ENCODE measurements at places on chromosomes 3 and 15. TPM values are rescaled to one million over a fixed set of nuclear protein-coding genes. Genes with fewer than 3 reads are reported as not detected.

- no peaks in the 10 kb centered on the region for H3K27me3 ChIP-seq
- H3K4me3 ChIP-seq, result no peak overlapping the region
- H3K36me3 ChIP-seq, result no peaks in the 10 kb centered on the region
- DNase-seq, result no peak
Observed at GRCh38 chr3:193520738-193521137, 34.0 kb downstream of the ATP13A4 start.

UBP1 gene
- total RNA-seq, result 75.4 TPM

BSN gene
- 0.20 TPM for total RNA-seq

DNA sequence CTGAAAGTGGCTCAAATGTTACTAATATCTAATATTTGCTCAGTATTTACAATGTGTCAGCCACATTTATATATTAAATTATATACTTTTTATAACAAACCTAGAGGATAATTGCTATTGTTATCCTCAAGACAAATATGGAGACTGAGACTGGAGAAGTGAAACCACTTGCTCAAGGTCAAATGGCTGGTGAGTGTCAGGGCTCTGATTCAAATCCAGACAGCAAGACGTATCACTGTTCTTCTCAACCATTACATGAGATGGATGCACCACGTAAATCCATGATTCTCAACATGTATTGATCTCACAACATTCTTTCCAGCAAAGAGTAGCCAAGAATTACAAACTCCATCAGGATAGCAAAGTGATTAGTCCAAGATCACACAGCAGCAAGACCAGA lies 53.8 kb upstream of the CPB1 start:
- DNase-seq, result no peak
- no peaks in the 10 kb centered on the region for H3K27me3 ChIP-seq
- no peaks in the 10 kb centered on the region for H3K4me1 ChIP-seq
- H3K27ac ChIP-seq, result no peak overlapping the region
- H3K36me3 ChIP-seq, result no peaks in the 10 kb centered on the region

DNA sequence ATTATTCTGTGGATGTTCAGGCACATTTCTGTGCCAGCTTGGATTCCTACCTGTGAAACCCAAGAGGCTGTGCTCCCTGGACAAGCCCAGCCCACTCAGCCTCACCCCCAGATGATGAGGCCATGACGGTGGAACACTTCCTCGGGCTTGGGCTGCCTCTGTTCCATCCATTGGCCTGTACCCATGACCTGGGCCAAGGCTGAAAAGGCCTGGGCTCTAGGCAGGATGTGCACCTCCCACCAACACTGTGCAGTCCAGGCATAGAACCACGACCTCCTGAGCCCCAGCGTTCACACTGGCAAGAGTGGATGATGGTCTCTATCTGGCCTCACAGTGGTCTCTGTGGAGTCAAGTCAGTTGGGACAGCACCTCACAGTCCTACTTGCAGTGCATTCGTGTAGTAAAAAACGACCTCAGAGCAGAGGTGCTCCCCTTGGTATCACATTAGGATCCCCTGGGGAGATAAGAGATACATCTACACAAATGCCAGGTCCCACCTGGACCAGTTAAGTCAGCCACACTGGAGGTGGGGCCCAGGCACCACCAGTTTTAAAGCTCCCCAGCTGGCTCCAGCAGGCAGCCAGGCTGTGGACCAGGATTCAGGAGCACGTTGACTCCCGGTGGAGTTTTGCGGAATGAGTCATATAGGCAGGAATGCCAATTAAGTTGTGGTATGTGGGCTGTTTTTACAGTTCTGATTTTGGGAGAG lies 39.0 kb upstream of the IGF1R start:
- no peaks in the 10 kb centered on the region for H3K27me3 ChIP-seq
- H3K27ac ChIP-seq, result no peak overlapping the region
- no peaks in the 10 kb centered on the region for H3K36me3 ChIP-seq
- DNase-seq, result no peak
- no peak overlapping the region for H3K4me3 ChIP-seq
- no peaks in the 10 kb centered on the region for H3K4me1 ChIP-seq

GRCh38 chr15:92112180-92112579 lies 258.7 kb downstream of the SLCO3A1 start:
- H3K36me3 ChIP-seq, result no peaks in the 10 kb centered on the region
- no peaks in the 10 kb centered on the region for H3K4me1 ChIP-seq
- no peak for DNase-seq
- H3K4me3 ChIP-seq, result no peak overlapping the region
- no peaks in the 10 kb centered on the region for H3K27me3 ChIP-seq

DNA sequence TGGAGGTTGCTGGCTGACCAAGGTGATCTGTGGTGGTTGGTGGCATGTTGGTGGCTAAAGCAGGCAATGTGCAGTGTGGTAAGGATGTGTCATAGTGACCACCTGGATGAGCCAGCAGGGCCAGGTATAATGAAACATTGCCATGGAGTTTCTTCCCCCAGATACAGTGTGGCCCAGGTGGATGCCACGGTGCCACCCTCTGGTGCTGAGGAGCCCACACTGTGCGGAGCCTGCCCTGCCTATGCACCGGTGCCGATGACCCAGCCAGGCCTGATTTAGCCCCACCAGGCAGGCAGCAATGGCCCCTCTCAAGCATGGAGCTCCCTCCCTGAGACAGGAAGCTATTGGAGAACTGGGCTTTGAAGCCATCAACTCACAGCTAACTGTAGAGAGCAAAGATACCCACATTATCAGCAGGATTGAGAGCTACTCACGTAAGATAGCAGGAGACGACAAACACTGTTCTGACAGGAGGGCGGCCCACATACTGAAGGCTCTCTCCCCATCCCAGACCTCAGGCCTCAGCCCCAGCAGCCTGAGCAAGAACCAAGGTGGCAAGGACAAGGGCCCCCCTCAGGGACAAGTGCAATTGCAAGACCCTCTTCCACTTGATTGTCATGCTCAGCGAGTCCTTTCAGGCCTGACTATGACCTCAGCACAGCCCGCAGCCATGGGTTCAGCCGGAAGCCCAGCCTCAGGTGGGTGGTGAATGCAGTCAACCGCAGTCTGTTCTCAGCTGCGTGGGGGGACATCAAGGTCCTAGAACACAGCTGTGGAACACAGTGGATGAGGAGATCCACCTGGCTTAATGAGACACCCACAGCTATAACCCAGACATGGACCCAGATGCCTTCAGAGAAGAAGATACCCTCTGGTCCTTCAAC lies 82.8 kb upstream of the CDV3 start:
- H3K36me3 ChIP-seq, result no peaks in the 10 kb centered on the region
- H3K27ac ChIP-seq, result peak overlapping the region; percentile 54
- no peak overlapping the region for H3K4me3 ChIP-seq
- peaks cover 37% of the 10 kb centered on the region for H3K4me1 ChIP-seq
- DNase-seq, result peak; percentile 82

DNA sequence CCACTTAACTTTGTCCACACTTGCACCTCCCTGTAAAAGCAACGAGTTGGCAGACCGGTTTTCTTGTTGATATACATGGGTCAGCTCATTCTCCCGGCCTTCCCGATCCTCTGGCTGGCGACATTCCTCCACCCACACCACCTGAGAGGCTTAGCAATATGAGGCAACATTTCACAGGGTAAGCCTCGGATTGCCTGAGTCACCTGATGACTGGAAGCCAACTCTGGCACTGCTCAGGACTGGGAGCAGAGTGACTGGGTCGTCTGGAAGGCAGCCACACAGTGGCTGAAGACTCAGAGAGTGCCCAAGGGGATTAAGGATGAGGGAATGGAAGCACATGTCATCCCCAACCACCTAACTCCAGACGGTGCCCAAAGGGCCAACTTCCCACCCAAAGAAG lies 9.8 kb downstream of the HOMER2 start:
- peaks cover 9% of the 10 kb centered on the region for H3K4me1 ChIP-seq
- H3K36me3 ChIP-seq, result no peaks in the 10 kb centered on the region
- DNase-seq, result no peak

PPP1R14D gene
- not detected for total RNA-seq

CDHR4 gene
- 0.32 TPM for total RNA-seq

GRCh38 chr3:152292366-152292765 lies 23.6 kb downstream of the MBNL1 start:
- no peaks in the 10 kb centered on the region for H3K36me3 ChIP-seq
- H3K27me3 ChIP-seq, result no peaks in the 10 kb centered on the region
- peaks cover 79% of the 10 kb centered on the region for H3K4me1 ChIP-seq
- DNase-seq, result no peak
- no peak overlapping the region for H3K4me3 ChIP-seq

DNA sequence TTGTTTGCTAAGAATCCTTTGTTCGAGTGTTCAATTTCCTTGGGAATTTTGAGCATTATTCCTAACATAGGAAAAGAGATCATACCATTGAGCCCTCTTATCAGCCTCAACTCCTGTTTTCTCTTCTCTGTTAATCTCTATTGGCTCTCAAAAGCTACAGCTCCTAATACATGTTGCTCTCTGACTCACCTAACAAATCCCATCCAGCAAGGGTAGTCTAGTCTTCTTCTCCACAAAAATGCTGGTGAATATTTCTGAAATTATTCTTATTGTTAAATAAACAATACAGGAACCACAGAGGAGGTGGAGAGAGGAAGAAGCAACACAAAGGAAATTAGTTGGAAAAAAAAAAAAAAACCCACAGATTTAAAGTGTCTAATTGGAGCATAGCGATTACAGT lies 325.8 kb upstream of the NAALADL2 start:
- H3K4me1 ChIP-seq, result no peaks in the 10 kb centered on the region
- H3K4me3 ChIP-seq, result no peak overlapping the region
- H3K36me3 ChIP-seq, result no peaks in the 10 kb centered on the region
- H3K27ac ChIP-seq, result no peak overlapping the region
- DNase-seq, result no peak

- no peak for DNase-seq
- no peaks in the 10 kb centered on the region for H3K27me3 ChIP-seq
- no peak overlapping the region for H3K27ac ChIP-seq
- H3K4me3 ChIP-seq, result no peak overlapping the region
Observed at GRCh38 chr15:92682741-92683510, 27.4 kb upstream of the FAM174B start.

GRCh38 chr15:55824857-55825613 lies 82.1 kb upstream of the PRTG start:
- H3K4me1 ChIP-seq, result no peaks in the 10 kb centered on the region
- no peak overlapping the region for H3K4me3 ChIP-seq
- no peaks in the 10 kb centered on the region for H3K27me3 ChIP-seq
- no peaks in the 10 kb centered on the region for H3K36me3 ChIP-seq
- no peak overlapping the region for H3K27ac ChIP-seq

FRMD5 gene
- total RNA-seq, result not detected

DNA sequence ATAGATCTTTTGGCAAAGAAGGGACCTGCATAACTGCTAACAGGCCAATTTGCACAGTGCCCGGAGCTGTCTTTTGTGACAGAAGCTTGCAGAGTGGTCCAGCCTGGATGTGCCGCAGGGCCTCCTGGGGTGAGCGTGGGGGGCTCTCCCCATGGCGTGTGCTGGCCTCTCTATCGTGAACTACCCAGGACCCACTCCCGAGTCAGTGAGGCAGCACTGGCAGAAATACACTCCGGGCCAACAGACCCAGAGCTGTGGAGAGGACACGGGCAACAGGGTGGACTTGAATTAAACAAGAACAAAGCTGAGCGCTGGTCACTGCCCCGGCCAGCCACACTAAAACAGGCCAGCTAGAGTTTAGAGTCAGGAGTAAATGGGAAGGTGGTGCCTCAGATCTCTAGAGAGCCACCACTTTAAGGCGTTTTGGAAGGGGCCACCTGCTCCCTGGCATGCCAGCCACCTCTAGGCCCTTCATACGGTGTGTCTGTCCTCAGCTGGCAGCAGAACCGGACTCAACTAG lies 152.1 kb downstream of the KLF13 start:
- H3K27me3 ChIP-seq, result no peaks in the 10 kb centered on the region
- peaks cover 18% of the 10 kb centered on the region for H3K4me1 ChIP-seq
- H3K4me3 ChIP-seq, result no peak overlapping the region

- peak; percentile 9 for DNase-seq
- H3K4me3 ChIP-seq, result no peak overlapping the region
- H3K36me3 ChIP-seq, result peaks cover 10% of the 10 kb centered on the region
- H3K27me3 ChIP-seq, result no peaks in the 10 kb centered on the region
- no peak overlapping the region for H3K27ac ChIP-seq
Observed at GRCh38 chr3:37308247-37308646, 133.9 kb upstream of the LRRFIP2 start.

SPINK8 gene
- not detected for total RNA-seq

CPEB1 gene
- 0.62 TPM for total RNA-seq

GRCh38 chr3:190352861-190353457 lies 30.7 kb upstream of the CLDN1 start:
- no peak overlapping the region for H3K27ac ChIP-seq
- no peaks in the 10 kb centered on the region for H3K36me3 ChIP-seq
- no peak overlapping the region for H3K4me3 ChIP-seq
- no peaks in the 10 kb centered on the region for H3K27me3 ChIP-seq

CCDC54 gene
- not detected for total RNA-seq

GRCh38 chr15:78315686-78316282 lies 16.4 kb upstream of the SKIC8 start:
- no peaks in the 10 kb centered on the region for H3K27me3 ChIP-seq
- no peaks in the 10 kb centered on the region for H3K36me3 ChIP-seq
- no peak overlapping the region for H3K4me3 ChIP-seq
- DNase-seq, result no peak
- no peak overlapping the region for H3K27ac ChIP-seq
- H3K4me1 ChIP-seq, result no peaks in the 10 kb centered on the region

GRCh38 chr15:69951256-69951897 lies 146.3 kb downstream of the TLE3 start:
- no peaks in the 10 kb centered on the region for H3K36me3 ChIP-seq
- H3K27ac ChIP-seq, result no peak overlapping the region
- no peak for DNase-seq
- no peaks in the 10 kb centered on the region for H3K27me3 ChIP-seq
- H3K4me3 ChIP-seq, result no peak overlapping the region

ZNF501 gene
- 6.1 TPM for total RNA-seq

RETNLB gene
- total RNA-seq, result not detected

All from B cell (primary cell).